ENCODE measurements at places on chromosomes 16 and 17.
A peak's percentile ranks its signal among the peaks of the same experiment; 100 is the strongest.

- no peak for DNase-seq
These were observed 13.1 kb upstream of the BRD7 start for GRCh38 chr16:50381679-50382440.

GRCh38 chr17:4777969-4778760 lies 6.5 kb downstream of the TM4SF5 start:
- DNase-seq: no peak

DNA sequence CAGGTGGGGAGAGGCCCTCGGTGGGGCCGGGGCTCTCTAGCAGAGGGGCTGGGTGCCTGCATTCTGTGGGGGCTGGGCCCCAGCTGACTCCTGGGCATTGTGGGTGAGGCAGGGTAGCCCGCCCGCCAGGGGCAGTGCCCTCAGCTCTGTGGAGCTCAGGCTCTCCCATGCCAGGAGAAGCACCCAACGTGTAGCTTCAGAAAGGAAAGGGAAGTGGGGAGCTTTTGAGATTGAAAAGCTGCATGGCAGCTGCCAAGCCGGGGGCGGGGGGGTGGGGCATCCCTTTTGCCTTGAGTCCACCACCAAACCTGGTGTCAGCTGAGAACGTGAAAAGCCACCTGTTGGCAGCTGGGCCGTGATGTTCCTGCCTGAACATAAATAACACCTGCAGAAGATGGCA lies 192.1 kb upstream of the CIBAR2 start:
- no peak for DNase-seq

DNA sequence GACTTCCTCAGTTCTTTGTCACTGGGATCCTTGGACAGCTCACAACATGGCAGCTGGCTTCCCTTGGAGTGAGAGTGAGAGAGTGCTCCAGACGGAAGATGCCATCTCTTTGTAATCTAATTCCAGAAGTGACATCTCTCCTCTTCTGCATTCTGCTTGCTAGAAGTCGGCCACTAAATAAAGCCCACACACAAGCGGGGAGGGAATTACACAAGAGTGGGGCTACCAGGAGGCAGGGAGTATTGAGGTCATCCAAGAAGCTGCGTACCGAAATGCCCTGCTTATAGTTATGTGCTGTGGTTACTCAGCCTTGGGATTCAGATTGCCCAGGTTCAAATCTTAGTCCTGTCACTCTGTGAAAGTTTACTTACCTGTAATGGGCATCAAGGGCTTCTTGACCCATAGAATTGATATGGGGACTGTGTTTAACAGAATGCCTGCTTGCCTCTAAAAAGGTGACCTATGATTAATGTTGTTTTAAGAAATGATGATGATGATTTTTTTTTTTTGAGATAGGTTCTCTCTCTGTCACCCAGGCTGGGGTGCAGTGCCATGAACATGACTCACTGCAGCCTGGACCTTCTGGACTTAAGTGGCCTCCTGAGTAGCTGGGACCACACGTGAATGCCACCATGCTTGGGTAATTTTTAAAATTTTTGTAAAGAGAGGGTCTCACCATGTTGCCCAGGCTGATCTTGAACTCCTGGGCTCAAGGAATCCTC lies 120.9 kb upstream of the HS3ST2 start:
- no peak for DNase-seq

GRCh38 chr17:230395-230770 lies 48.9 kb upstream of the DOC2B start:
- no peak for DNase-seq

DNA sequence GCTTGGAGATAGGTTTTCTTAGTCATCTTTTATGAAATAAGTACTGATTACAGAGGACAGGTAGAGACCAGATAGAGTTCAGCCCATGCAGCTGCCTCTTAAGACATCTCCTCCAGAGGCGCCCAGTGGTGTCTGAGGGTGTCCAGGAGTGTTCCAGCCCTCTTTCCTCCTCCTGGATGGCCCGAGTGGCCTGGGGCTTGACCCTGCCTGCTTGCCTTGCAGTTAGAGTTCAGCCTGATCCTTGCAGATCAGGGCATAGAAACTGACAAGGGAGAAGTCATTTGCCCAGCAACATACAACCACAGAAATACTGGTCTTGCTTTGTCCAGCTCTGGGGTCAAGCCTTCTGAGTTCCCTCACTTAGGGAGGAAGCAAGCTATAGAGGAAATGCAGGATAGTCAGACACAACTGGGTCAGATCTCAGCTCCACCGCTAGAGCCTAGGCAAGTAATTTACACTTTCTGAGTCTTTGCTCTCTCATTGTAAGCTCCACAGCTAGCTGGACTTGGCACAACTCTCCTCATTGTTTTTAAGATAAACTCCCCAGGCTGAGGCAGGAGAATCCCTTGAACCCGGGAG lies 3.6 kb upstream of the CCL1 start:
- DNase-seq: no peak

GRCh38 chr17:38797158-38797490 lies 2.2 kb downstream of the PIP4K2B start:
- no peak for DNase-seq

DNA sequence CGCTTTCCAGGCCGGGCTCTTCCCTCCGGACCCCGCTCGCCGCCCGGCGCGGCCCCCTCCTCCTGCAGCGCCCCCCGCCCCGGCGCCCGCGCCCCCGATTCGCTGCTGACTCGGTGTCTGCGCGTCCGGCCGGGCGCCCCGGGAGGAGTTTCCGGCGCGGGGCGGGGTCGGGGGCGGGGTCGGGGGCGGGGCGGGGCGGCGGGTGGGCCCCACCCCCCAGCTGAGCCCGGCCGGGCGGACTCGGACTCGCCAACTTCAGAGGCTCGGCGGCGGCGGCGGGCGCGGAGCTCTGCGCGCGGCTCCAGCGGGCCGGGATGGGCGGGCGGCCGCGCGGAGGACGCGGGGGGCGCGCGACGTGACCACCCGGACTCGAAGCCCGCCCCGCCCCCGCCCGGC lies at the start of gene METRNL:
METRNL (plus strand) TSS at position 258 of the 396 bp plus-strand sequence. CDS start 207 bp downstream, outside the sequence.
- peak; percentile 17 for DNase-seq

GRCh38 chr17:7130621-7131422 lies 16.2 kb upstream of the ASGR2 start:
- no peak for DNase-seq

DNA sequence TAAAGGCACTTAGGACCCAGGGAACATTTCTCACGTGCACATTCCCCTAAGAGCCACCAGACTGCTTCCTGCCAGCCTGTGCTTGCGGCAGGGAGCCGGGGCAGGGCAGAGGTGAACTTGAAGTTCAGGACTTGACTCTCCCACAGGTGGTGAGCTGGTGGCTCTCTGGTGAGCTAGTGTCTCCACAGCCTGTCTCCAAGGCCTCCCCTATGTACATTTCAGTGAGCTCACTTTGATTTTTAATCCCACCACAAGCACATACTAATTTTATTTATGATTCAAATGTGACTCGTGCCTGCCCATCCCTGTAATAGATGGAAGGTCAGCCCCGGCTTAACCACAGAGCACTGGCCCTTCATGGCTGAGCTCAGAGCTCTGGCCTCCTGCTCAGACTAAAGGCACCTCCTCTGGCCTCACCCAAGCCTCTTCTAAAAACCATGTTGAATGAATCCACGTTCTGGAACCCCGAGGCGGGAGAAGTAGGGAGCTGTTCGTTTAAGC lies 9.2 kb downstream of the SNN start:
- no peak for DNase-seq

- DNase-seq: no peak
These were observed 147.6 kb upstream of the HLF start for GRCh38 chr17:55117164-55117563.

GRCh38 chr17:82013341-82013740 lies 9.3 kb downstream of the CENPX start:
- no peak for DNase-seq

- DNase-seq: no peak
These were observed 108.9 kb downstream of the CDH13 start for GRCh38 chr16:82735673-82736091.

- no peak for DNase-seq
These were observed 23.6 kb downstream of the TMEM204 start for GRCh38 chr16:1557074-1557473.

DNA sequence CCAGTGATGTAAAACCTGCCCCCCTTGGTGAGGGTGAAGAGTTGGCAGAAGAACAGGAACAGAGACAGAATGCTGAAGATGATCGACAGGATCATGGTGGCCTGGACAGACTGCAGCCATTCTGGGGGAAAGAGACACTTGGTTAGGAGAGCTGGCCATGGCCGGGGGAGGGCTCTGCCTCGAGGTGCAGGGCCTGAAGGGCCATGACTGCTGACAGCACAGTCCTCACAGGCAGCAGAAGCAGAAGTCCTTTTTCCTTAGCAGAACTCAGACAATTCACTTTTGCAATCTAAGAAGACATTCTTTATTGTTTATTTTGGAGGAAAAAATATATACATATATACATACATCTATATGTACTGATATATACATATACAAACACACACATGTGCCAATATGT lies 25.6 kb downstream of the PMP22 start:
- DNase-seq: no peak

DNA sequence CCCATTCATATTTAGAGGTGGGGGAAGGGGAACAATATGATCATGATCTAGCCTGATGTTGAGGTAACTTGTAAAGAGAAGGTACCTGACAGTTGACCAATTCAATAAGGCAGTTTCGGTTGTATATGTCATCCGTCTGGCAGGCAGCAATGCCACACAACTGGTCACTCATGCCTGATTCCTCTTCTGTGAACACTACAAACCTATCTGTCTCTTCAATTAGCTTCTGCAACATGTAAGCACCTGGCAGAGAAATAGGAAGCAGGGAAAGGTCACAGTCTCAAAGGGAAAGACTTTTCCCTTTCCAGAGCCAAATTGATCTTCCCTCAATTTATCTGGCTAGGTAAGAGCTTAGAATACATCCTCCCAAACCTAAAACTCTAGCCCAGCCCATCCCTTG lies 10.2 kb upstream of the RSKR start:
- DNase-seq: no peak

- no peak for DNase-seq
These were observed 3.9 kb upstream of the CRYBA1 start for GRCh38 chr17:29242790-29243189.

DNA sequence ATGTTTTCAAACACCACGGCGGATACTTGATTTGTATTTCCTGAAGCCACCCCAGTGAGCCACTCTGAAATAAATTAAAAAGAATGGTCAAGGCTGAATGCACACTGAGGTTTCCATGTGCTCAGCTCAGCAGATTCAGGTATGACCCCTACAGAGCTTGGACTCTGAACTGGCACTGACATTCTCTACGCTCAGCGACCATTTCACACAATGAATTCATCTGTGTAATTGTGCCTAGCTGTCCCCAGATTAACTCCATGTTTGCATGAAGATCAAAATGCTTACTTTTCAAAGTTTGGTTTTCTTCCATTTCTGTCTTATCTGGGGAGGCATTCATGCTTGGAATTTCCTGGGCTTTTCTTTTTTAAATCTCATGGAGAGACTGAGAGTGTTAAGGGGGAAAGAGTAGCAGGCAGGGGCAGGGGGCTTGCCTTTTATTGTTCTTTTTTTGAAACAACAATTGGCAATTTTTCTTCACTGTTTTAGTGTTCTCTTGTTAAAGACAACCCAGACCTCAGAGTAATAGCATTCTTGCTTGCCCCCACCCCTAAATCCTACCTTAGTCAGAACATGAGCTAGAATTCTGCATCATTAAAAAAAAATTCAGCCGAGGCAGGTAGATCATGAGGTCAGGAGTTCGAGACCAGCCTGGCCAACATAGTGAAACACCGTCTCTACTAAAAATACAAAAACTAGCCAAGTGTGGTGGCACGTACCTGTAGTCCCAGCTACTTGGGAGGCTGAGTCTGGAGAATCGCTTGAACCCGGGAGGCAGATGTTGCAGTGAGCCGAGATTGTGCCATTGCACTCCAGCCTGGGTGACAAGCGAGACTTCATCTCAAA lies 85.5 kb upstream of the HNF1B start:
- DNase-seq: no peak

DNA sequence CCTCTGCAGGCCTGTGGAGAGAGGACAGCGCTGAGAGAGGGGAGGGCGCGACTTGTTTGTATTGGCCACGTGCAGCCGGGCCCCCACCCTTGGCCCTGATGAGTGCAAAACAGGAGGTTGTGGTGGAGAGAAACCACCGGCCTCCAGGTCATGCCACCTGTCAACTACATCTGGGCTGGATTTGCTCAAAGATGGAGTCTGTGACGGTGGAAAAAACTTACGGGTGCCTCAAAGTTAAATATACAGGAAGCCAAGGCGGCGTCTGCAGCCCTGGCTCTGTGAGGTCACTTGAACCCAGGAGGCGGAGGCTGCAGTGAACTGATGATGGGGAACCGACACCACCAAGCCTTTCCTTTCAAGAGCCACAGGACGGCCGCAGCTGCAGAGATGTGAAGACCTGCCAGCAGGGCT lies 15.7 kb downstream of the C16orf74 start:
- DNase-seq: peak; percentile 7

GRCh38 chr16:46822270-46822669 lies 8.7 kb downstream of the C16orf87 start:
- DNase-seq: no peak

DNA sequence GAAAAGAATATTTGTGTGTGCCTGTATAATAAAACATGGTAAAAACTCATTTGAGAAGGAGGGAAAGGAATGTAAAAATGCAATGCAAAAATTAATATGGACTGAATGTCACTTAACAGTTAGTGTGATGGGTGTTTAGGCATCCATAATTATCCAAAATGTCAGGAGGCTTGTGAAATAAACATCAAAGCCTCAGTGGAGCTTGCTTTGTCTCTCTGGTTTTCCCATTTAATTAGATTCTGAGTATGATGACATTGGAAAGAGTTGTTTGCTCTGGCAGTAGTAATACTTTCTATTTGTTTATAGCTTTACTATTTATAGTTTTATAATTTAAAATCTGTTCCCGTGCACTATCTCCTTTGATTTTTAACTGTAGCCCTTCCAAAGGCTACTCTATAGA lies 51.9 kb downstream of the CNTNAP4 start:
- no peak for DNase-seq

DNA sequence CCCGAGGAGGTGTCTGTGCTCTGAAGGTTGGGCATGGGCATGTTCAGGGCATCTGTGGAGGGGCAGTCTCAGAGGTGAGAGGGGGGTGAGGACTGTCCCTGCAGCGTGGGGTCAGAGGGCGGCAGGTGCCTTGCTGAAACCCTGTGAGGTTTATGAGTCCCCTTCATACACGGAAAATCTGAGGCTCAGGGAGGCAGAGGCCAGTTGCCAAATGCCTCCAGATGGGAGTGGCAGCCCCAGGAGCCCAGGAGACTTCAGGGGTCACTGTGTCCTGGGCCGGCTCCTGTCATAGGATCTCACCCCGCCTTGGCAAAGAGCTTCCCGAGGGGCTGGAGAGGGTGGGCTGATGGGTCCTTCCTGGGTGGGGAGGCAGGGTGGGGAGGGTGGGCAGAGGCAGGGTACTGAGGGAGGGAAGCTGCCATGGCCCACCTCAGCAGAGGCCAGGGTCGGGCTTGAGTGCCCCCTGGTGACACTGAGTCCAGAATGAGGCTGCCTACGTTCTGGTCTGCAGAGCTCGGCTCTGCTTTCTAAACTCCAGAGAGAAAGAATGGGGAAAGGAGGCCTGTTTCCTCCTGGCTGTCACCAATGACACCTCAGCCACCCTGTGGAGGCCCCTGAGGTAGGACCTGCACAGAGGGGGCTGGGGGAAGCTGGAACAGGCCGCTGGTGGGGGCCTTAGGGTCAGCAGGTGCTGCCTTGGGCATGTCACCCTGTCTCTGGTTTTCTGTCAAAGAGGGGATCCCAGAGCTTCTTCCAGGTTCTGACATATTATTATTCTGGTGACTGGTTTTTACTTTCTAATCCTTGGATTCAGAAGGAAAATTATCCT lies 1.1 kb downstream of the LGALS9 start:
- DNase-seq: no peak

- no peak for DNase-seq
These were observed 59.0 kb upstream of the TRAP1 start for GRCh38 chr16:3776316-3776715.

GRCh38 chr17:12438813-12439586 lies 226.7 kb upstream of the MYOCD start:
- no peak for DNase-seq

- DNase-seq: no peak
These were observed 17.7 kb upstream of the MNT start for GRCh38 chr17:2418572-2418971.

Data from T follicular helper cell (primary cell).